Activated CD4-positive, CD25-positive, alpha-beta regulatory T cell (primary cell): ENCODE measurements at places on chromosomes 5 and 9.

- DNase-seq: no peak
Observed at GRCh38 chr5:134576386-134577021, 51.0 kb downstream of the JADE2 start.

- no peak for DNase-seq
Observed at GRCh38 chr5:180340856-180341255, 12.3 kb downstream of the GFPT2 start.

- no peak for DNase-seq
Observed at GRCh38 chr9:76321195-76321828, 72.9 kb downstream of the RFK start.

DNA sequence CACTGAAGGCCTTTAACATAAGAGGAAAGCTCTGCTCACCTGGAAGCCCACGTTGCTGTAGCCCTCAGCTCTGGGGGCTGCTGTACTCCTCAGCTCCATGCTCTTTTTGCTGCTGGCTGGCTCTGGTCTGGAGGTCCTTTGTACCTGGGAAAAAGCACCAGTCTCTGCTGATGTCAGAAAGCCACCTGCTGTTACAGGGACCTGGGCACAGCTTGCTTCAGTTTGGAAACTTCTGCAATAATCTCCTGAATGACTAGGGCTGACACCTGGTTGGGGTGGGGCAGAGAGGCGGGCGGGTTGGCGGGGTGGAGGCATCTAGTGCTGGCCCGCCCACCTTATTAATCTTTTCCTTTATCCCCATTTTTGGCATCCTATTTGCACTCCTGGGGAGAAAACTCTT, at the start of gene SLC28A3:
TSS of gene SLC28A3 (minus strand) at position 224 of the 400 bp plus-strand sequence. CDS start at position 99, 125 bp downstream.
- no peak for DNase-seq

DNA sequence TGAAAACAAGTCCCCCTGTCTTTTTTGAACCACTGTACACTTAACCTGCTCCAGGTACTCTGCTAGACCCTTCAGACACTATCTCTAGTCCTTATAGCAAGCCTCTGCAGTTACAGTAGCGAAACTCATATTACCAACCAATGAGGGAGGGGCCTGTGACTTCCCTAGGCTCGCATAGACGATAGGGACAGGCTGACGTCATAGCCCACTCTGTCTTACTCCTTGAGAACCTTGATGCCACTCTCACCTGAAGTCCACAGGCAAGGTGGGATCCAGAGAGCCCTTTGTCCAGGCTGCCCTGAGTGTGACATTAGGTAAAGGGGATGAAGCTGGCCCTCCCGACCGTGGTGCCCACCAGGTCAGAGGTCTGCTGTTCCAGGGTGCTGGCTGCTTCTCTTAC, 65.3 kb downstream of the ACTBL2 start:
- no peak for DNase-seq

DNA sequence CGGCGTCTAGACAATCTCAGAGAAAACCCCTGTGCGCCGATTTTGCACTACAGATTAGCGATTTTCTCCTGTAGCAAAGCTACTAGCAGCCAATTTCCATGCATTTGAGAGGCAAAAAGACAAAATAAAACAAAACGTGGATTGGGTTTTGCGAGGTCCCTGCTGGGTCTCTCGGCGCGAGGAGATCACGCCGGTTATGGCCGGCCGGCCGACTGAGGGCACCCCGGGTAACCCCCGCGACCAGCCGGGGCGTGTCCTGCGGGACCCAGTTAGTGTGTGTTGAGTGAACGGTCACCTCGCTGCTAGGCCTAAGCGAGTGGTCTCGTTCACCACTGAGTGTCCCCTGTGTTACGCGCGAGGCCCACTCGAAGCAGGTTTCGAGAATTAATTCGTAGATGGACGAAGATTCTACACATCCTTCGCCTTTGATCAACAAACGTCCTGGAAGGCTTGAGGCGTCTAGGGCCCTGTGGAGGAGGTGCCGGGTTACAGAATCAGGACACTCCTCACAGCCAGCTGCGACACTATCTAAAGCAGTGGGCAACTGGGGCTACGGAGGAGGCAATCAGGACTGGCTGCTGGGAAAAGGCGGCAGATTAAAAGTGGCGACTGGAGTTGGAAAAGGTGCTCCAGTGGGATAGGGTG, 764 bp upstream of the VDAC1 start:
- DNase-seq: no peak

DNA sequence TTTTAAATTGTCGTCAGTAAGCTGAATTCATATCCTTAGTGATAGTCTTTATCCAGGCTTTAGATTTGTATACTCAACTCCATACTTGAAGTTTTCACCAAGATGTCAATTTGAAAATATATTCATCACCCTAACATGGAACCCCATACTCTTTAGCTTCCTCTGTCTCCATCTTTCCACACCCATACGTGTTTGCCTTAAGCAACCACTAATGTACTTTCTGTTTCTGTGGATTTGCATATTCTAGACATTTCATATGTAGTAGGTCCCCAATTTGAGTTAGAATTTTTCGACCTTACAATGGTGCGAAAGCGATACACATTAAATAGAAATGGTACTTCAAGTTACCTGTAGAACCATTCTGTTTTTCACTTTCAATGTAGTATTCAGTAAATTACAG, 65.2 kb downstream of the NSD1 start:
- DNase-seq: no peak

DNA sequence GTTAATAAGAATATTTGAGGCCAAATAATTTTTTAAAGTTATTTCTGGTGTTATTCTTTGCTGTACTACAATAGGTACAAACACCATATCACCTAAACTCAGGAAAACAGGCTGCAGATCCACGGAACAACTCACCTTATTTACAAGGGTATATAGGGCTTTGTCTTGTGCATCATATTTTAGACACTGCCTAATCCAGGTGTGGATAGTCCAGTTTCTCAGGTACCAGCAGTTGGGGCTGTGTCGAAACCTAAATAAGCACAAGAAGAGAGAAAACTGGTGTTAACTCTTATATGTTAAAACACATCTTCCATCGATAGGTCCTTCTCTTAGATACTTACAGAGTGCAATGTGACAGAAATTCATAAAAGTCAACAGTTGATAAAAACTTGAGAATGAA, 82.2 kb downstream of the MRPS27 start:
- DNase-seq: no peak

GRCh38 chr5:1909346-1909985, 26.7 kb upstream of the IRX4 start:
- no peak for DNase-seq

DNA sequence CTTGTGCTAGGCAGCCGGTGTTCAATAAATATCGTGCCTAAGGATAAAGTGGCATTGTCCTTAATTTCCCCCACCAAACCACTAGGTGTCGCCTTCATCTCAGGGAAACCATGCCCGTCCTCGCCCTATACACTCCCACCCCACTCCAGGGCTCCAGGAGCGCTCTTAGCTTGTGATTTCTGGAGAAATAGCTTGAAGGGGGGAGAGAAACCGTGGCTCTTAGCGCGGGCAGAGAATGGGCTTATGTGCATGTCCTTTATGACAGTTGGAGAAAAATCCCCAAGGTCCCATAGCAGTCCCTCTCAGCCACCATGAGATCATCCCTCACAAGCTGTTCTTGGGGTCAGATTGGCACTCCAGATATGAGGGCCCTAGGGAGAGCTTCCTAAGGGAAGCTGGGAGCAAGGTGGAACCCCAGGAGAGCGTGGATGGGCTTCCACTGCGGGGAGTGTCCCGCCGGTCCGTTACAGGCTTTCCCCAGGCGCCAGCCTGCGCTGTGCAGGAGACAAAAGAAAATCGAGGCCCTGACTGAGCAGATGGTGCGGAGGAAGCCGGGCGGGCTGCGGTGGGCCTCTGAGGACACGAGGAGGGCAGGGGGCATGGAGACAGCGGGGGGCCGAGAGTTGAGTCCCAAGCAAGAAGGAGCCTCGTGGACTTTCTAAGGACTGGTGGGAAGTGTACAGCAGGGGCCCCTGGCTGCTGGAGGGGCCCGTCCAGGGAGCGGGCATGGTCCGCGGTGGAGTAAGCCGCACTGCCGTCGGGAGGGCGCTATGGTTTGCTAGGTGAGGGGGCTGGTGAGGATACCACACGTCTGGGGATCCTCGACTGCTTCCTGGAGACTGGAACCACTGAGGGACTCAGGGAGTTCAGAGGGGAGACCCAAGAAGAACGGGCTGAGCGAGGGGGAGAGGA, 750 bp upstream of the NPR2 start:
- DNase-seq: peak; percentile 13
